Aorta (tissue), 5 donors: ENCODE measurements at places on chromosomes 1 and 21. TPM values are rescaled to one million over a fixed set of nuclear protein-coding genes. Genes with fewer than 3 reads are reported as not detected.

DNA sequence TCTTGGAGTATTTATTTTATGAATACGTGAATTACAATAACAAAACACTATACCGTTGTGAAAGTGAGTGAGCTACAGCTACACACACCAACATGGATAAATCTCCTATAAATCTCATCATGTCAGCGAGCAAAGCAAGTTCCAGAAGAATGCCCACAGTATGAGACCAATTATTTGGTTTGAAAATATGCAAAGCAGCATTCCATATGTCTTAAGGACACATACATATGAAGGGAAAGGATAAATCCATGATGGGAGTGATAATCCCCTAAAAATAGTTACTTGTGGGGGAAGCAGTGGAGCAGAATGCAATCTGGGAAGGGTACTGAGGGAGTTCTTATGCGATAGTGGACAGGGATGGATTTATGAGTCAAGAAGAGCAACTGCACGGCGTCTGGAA is 261.3 kb downstream of the DISC1 start:
- no peak overlapping the region for H3K27ac ChIP-seq
- no peak for DNase-seq
- no peaks in the 10 kb centered on the region for H3K4me1 ChIP-seq
- H3K27me3 ChIP-seq, result no peaks in the 10 kb centered on the region

GRCh38 chr1:181111559-181111958 is 23.1 kb downstream of the IER5 start:
- peak overlapping the region; percentile 4 for H3K27ac ChIP-seq
- H3K36me3 ChIP-seq, result no peaks in the 10 kb centered on the region
- DNase-seq, result no peak
- no peak overlapping the region for H3K4me3 ChIP-seq
- no peaks in the 10 kb centered on the region for H3K27me3 ChIP-seq

The PCAT6 gene
- total RNA-seq, result 0.49 TPM

DNA sequence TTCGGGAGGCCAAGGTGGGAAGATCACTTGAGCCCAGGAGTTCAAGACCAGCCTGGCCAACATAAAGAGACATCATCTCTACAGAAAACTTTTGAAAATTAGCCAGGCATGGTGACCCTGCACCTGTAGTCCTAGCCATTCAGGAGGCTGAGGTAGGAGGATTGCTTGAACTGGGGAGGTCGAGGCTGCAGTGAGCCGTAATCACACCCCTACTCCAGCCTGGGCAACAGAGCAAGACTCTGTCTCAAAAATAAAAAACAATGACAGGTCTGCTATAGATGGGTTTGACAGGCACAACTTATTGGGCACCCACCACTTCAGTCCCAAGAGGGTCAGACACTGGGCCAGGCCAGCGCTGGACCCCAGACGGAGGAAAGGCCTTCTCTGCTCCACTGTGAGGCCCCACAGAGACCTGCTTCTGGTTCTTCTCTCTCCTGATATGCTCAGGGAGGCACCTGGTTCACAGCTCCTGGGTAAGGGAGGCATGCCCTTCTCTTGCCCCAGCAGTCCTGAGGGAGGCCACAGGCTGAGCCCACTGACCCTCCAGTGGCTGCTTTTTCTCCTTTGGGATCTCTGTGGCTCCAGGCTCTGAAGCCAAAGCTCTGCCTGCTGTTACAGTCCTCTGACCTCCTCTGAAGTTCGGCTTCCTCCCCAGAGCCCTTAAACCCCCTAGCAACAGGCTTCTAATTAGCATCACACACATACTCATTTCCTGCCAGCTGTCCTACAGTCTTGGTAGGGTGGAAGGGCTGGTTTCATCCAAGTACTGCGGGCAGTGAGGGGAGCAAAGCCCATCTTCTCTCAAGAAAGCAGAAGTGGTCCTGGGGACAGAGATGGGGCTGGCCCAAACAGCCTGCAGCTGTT is 14.4 kb downstream of the S100A16 start:
- H3K4me3 ChIP-seq, result no peak overlapping the region
- H3K4me1 ChIP-seq, result no peaks in the 10 kb centered on the region
- H3K27me3 ChIP-seq, result no peaks in the 10 kb centered on the region
- no peak overlapping the region for H3K27ac ChIP-seq

The RGS8 gene
- total RNA-seq, result 0.10 TPM
